ENCODE measurements at places on chromosomes 13 and 19.

DNA sequence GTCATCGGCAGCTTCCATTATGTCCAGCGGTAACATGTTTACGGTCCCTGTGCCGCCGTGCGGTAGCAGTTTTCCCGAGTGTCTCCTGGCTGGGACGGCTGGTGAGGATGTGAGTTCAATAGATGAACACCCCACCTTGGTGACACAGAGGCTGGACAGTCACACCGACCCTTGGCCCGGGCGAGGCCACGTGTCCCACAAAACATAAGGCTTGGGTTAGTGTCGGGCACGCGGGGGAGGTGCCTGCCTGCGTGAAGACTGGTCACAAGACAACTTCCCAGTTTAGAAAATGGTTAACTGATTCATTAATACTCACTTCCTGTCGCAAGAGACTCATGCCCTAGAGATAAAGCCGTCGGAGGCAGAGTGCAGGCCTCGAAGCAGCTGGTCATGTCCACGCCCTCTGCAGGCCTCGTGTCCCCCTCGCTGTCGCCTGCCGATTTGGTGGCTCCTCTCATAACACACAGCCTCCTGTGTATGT, 17.2 kb downstream of the RASA3 start:
- DNase-seq = no peak

DNA sequence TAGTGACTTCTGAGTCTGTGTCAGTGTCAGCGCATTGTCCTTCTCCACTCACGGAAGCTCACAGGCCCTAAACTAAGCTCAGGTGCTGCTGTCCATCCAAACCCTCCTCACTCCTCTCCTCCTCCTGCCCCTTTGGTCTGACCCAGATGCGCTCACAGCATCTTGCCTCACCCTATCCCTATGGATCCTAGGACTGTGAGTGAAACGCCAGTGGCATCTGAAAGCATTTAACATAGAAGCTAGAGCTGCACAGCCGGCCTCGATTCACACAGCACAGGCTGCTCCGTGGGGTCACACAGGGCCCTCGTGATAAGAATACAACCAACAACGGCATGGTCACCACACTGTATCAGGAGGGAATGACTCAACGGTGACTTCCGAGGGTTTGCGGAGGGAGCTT, 149.1 kb upstream of the SPACA7 start:
- DNase-seq = no peak

GRCh38 chr13:34030782-34031181, 212.8 kb downstream of the RFC3 start:
- DNase-seq = no peak

DNA sequence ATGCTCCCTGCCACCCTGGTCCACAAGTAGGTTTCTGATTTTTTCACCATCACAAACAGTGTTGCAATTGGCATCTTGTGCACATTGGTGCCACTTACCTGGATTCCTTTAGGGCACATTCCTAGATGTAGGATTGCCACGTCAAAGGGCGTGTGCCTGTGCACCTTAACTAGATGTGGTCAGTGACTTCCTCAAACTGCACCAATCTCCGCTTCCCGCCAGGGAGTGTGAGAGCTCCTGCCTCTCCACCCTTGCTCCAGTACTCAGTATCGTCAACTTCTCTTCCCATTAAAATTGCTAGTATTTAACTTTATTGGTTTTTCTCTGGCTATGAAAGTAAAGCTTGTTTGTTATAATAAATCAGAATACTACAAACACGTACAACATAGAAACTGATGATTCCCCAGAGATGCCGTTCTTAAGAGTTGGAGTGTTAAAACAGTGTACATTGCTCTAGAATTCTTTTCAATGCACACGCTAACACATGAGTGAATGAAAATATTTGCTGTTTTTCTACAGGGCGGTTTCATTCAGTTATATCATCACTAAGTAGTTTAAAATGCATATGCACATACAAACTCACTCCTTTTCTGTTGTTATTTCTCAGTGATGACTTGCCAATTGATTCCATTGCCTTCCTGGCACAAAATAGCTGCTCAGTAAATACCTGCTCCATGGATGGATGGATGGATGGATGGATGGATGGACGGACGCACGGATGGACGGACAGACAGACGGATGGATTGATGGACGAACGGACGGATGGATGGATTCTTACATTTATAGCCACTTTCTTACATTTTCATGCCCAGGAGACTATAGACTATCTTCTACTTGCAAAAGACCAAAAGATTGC, 23.4 kb downstream of the CCNE1 start:
- no peak for DNase-seq

DNA sequence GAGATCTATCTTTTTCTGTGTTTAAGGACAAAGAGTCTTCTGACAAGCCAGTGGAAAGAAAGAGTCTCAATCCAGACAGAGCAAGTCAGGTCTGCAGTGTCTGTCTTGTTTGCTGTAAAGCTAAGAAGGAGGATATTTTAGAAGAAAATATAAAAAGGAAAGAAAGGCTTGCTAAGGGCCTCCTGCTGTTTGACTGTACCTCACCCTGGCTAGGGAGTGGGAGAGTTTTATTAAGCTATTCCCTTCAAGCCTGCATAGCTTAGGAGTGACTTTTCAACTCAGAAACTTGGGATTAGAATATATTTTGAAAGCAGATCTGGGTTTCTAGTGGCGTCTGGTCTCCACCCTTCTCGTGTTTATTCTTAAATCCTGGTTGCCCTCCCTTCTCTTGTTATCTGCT, 460.0 kb downstream of the COG6 start:
- no peak for DNase-seq

GRCh38 chr19:42466521-42467182, 23.9 kb upstream of the CXCL17 start:
- DNase-seq = no peak

DNA sequence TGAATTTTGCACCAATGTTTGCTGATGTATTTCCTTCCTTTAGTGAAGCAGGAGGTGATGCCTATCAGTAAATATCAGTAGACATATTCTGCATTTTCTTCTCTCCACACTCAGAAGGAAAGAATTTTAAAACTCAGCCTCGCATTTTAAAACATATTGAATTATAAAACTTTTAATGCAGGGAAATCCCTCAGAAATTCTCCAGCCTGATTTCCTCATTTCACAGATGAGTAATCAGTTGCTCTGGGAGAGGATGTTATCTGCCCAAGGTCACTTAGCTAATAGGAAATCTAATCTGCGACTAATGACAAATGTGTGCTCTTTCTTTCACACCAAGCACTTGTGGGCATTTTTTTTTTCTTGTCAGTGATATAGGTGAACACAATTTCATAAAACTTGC, 320.6 kb downstream of the ITGBL1 start:
- DNase-seq = no peak

DNA sequence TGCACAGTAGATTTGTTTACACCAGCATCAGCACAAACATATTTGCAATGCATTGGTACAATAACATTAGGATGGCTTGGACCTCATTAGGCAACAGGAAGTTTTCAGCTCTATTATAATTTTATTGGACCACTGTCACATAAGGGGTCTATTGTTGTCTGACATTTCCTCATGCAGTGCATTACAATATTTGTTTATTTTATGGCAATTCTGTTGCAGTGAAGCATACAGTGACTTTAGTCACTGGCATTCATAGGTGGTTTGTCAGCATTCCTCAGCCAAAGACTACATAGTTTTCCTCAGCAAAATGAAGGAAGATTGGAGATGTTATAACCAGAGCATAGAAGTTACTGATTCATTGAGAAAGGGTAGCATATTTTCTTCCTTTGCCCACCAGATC, 1732.9 kb downstream of the PCDH9 start:
- no peak for DNase-seq

- DNase-seq = no peak
Measured at GRCh38 chr13:113777311-113778260, 18.6 kb downstream of the TMEM255B start.

DNA sequence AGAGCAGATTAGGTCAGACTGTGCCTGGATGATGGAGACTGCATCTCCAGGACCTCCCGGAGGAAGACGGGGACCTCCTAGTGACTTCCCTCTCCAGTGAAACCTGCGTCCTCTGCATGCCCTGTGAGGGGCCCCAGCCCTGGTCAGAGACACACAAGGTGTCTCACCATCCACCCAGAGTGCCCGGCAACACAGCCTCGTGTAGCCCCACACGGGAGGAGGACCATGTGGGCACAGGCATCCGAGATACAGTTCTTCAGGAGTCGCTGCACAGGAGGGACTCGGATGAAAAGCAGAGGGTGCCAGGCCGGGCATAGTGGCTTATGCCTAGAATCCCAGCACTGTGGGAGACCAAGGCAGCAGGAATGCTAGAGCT, 64.8 kb downstream of the PEPD start:
- no peak for DNase-seq

- no peak for DNase-seq
Measured at GRCh38 chr13:112208656-112209055, 141.7 kb downstream of the SOX1 start.

GRCh38 chr13:51223560-51224270, 1.5 kb downstream of the FAM124A start:
- DNase-seq = no peak

- DNase-seq = no peak
Measured at GRCh38 chr19:18660939-18661670, 22.4 kb upstream of the CRTC1 start.

- no peak for DNase-seq
Measured at GRCh38 chr13:39273953-39274738, 235.9 kb downstream of the NHLRC3 start.

- no peak for DNase-seq
Measured at GRCh38 chr13:36344173-36344572, 2.0 kb downstream of the SPART start.

DNA sequence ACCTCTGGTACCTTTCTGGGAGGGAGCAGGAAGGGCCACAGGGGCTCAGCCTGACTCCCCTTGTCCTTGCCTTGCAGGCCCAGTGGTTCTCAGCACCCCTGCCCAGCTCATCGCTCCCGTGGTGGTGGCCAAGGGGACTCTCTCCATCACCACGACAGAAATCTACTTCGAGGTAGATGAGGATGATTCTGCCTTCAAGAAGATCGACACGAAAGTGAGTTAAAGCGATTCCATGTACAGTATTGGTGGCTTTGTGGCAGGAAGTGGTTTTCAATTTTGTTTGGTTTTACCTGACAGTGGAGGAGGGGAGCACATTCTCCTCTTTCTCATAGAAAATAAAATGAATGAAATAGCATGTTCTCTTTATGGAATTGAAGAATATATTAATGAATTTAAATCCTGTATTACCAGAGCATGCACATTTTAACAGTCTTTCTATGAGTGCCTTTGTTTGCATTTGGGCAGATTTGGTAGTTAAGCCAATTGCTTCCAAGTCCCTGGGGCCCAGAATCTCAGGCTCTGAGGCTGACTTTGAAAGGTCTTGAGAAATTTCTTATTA, 4.1 kb downstream of the MAB21L1 start:
- DNase-seq = no peak

GRCh38 chr19:45110851-45111266, 17.9 kb downstream of the PPP1R37 start:
- no peak for DNase-seq

- DNase-seq = no peak
Measured at GRCh38 chr13:90995614-90996013, 351.9 kb upstream of the MIR17HG start.

DNA sequence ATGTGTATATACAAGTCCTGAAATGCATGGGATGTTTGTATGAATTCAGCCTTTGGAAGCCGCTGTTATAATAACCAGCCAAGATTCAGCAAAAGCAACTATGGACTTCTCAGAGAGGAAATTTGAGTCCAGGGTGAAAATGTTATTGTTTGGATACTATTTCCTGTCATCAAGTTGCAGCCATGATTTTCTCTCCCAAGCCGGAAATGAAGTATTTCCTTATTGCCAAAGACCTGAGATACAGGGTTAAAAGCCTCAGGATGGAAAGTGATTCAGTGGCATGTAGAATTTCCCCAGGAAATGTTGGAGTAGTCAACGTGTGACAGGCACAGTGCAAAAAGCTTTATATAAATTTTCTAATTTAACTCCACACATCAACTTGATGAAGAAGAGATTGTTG, 133.9 kb downstream of the IRS2 start:
- DNase-seq = no peak

DNA sequence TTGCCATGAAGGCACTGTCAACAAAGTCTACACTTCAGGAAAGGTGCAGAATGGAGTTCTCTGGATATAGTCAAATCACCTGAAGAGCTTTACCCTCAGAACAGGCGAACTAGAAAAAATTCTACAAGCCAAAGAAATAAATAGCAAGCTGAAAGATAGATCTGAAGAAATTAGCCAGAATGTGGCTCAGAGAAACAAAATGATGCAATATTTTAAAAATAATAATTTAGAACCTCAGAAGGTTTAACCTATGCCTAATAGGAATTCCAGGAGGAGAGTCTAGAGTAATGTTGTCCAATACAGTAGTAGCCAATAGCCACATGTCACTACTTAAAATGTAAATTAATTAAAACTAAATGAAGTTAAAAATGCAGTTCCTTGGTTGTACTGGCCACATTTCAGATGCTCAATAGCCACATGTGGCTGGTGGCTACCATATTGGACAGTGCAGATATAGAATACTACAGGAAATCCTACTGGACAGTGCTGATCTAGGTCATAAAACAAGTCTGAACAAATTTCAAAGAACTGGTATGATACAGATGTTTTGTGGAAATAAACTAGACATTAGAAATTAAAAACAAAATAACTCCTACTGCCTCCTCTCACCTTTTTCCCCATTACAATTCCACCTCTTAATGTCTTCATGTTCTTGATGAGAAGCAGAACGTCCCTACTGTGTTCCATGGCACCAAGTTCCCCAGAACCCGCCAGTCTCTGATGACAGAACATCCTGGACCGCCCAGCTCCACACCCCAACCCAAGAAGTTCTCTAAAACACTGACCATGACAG, 679 bp upstream of the CDADC1 start:
- no peak for DNase-seq

DNA sequence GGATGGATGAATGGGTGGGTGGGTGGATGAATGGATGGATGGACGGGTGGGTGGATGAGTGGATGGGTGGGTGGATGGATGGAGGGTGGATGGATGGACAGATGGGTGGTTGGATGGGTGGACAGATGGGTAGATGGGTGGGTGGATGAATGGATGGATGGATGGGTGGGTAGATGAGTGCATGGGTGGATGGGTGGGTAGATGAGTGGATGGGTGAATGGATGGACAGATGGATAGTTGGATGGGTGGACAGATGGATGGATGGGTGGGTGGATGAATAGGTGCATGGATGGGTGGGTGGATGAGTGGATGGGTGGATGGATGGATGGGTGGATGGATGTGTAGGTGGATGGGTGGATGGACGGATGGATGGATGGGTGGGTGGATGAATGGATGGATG, 17.8 kb downstream of the SHC2 start:
- no peak for DNase-seq

GRCh38 chr13:44386913-44387556, 13.4 kb downstream of the SERP2 start:
- no peak for DNase-seq

- no peak for DNase-seq
Measured at GRCh38 chr13:100063333-100063732, 25.6 kb upstream of the PCCA start.

DNA sequence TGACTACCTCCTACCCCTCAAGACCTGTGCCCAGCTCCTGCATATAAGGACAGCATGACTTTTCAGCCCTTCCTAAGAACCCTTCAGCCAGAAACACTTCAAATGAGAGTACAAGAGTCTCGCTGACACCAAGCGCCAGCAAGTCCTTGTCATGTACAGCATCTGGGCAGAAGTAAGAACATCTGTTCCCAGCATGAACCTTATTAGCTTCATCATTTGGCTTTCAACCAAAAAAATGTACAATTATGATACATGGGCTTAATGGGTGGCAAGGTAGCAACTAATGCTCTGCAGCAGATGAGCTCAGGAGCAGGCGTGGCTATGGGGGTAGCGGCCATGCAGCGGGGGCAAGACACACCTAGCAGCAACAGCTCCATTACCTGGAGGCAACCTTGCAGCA, 487.6 kb downstream of the COG6 start:
- DNase-seq = no peak

- no peak for DNase-seq
Measured at GRCh38 chr19:16456652-16457194, 15.0 kb downstream of the EPS15L1 start.
